ENCODE measurements at places on chromosomes 6 and 20. TPM values are rescaled to one million over a fixed set of nuclear protein-coding genes. Genes with fewer than 3 reads are reported as not detected.

Gene HLA-DOB
- not detected for total RNA-seq

Gene BPIFB4
- total RNA-seq, result not detected

Gene STMN3
- 6.4 TPM for total RNA-seq

Gene BMP5
- 2.6 TPM for total RNA-seq

Gene PRND
- total RNA-seq, result not detected

Gene TRIM40
- not detected for total RNA-seq

Gene DPM1
- 40.6 TPM for total RNA-seq

Gene ERGIC3
- 207 TPM for total RNA-seq
